ENCODE measurements at places on chromosomes 1 and 21.
A peak's percentile ranks its signal among the peaks of the same experiment; 100 is the strongest.

DNA sequence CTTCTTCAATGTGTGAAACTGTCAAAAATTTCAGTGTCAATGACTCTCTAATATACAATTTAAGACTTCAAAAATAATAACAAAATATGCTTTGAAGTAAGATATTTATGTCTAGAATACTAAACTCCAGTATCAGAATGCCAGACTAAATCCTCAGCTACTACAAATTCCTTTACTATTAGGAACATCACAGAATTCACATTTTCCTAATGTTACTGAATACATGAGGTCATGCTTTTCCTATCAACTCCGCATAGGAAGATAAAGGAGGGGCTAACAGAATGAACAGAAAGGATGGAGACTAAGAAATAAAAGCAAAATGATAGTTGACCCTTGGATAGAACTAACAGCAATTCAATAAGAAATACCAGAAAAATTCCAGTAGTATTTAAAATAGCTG is 292.7 kb downstream of the SDCCAG8 start:
- DNase-seq, result peak; percentile 14

DNA sequence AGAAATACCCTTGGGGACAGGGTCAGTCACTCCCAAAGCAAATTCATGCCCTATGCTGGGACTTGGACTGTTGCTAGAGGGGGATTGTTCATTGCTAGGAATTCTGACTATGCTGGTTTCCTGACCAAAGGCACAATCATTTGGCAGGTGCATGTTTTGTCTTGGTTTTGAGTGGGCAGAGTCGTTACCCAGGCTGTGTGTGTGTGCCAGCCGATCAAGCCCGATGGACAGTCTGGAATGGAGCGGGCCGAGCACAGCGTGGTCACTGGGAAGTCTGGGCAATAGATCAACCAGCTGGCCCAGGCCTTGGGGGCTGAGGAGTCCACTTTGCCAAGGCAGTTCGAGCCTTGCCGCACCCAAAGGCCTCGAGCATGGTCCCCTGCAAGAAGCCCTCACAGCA is 60.9 kb downstream of the HTR6 start:
- no peak for DNase-seq

GRCh38 chr1:181095763-181096184 is 7.3 kb downstream of the IER5 start:
- DNase-seq, result no peak

- DNase-seq, result no peak
These were observed 52.8 kb upstream of the RPL11 start for GRCh38 chr1:23638786-23639241.

DNA sequence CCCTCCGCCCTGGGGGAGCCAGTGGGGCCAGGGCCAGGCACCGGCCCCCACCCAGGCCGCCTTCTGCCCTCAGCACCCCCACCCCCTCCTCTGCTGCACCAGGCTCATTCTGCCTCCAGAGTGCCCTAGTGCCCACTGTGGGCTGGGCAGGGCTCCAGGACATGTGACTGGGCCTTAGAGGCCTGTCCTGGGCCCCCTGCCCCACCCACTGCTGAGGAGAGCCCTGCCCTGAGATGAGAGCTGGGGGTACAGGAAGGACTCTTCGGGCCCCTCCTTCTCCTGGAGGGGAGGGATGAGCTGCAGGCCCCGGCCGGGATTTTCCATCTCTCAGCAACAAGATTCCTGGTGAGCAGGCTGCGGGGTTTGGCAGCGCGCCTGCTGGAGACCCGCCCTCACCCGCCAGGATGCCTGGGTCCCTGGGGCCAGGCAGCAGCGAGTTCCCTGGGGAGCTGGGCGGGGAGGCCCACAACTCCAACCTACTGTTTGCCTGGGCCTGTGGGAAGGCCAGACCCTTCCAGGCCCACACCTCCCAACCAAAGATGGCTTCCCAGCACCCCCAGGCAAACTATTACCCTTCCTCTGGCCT is 14.0 kb downstream of the AHDC1 start:
- peak; percentile 65 for DNase-seq

GRCh38 chr1:156625436-156626078 is 6.3 kb downstream of the HAPLN2 start:
- no peak for DNase-seq

DNA sequence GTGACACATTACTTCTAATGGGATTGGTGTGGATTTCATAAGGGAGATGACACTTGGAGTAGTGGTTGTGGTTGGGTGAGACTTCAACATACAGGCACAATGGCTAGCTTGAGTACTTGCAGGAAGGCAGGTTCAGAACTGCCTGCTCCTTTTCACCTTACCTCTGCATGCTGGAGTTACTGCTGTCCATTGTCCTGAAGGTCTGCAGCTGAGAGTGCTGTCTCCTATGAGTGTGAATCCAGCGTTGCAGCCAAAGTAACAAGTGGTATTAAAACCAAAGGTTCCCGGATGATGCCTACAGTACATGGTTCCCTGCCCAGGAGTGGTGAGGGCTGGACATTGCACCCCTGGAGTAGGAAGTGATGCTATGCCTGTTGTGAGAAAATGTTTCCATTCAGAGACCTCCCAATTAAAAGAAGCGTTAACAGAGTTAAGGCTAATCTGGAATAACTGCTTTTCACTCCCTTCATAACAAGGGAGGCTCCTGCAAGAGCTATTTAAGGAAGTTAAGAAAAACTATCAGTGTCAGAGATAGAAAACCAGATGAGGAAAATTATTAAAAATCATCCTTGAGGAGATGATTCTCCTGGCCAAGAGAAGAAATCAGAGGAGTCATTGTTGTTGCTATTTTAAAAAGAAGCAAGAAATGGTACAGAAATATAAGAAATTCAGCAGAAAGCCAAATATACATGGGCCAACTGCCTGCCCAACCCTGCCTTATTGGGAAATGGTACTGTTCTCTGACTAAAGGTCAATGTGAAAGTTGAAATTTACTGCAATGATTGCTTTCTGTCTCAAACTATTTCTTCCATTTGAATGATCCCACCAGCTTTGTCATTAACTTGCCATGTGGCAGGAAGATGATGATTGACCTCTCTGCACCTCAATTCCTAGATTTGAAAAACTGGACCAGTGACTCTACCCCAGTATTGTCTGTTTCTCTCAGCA is 9.8 kb upstream of the F5 start:
- peak; percentile 15 for DNase-seq

- DNase-seq, result peak; percentile 12
These were observed 88.6 kb upstream of the PKN2 start for GRCh38 chr1:88595355-88596002.

- DNase-seq, result no peak
These were observed 142.9 kb downstream of the GLUL start for GRCh38 chr1:182248721-182249120.

DNA sequence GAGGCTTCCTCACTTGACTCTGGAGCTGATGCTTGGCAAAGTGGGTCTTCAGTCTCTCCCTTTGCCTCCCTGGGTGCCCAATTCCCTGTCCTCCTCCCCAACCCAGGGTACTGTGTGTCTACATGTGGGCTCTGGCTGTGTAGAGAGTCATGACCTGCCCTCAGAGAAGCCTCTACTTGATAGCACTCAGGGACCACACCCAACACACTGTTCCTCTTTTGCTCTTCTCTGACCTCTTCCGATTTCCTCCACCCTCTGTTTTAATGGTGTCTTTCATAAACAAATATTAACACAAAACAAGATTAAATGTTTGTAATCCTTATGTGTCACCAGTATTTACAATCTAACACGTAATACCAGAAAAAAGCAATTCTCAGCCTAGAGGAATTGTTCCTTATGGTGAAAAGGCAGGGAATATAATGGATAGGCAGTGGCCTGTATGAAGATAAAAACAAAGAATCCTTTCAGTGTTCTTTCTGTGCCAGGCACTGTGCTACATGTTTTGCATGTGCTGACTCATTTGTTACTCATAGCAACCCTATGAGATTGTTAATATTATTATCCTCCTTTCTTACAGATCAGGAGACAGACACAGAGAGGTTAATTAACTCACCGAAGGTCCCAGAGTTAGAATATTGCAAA is 58.2 kb downstream of the HSD3B1 start:
- DNase-seq, result no peak

DNA sequence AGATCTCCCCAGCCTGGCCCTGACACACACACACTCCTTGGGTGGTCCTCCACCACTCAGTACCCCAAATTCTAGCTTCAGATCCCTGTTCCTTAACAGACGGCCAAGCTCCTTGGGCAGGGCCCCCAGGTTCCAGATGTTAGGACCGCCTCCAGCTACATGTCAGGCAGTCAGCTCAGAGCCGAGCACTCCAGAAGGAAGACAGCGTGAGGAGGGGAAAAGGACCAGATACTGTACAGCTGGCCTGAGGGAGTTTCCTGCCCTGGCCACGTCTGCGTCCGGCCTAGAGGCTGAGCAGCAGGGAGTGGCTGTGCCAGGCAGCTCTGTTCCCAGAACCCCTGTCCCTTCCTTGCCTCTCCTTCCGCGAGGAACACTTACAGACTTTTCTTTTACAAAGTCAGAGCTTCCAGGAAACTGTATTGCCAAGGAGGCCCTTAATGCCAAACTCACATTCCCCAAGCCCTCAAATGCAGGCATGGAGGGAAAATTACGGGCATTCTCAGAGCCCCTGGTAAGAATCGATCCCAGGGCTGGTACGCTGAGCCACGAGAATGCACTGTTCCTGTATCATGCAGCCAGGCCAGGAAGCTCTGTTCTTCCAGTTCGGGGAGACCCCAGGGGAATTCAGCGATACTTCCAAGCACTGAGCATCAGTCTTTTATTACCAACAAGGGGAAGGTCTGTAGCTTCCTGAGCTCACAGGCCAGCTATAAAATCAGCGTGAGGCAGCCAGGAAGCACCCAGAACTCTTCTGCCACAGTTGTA is 45.2 kb upstream of the CNTN2 start:
- DNase-seq, result no peak

- no peak for DNase-seq
These were observed 58.4 kb downstream of the AGPAT3 start for GRCh38 chr21:43923391-43923790.

GRCh38 chr1:202807451-202807925 is 733 bp downstream of the KDM5B start:
- peak; percentile 43 for DNase-seq

DNA sequence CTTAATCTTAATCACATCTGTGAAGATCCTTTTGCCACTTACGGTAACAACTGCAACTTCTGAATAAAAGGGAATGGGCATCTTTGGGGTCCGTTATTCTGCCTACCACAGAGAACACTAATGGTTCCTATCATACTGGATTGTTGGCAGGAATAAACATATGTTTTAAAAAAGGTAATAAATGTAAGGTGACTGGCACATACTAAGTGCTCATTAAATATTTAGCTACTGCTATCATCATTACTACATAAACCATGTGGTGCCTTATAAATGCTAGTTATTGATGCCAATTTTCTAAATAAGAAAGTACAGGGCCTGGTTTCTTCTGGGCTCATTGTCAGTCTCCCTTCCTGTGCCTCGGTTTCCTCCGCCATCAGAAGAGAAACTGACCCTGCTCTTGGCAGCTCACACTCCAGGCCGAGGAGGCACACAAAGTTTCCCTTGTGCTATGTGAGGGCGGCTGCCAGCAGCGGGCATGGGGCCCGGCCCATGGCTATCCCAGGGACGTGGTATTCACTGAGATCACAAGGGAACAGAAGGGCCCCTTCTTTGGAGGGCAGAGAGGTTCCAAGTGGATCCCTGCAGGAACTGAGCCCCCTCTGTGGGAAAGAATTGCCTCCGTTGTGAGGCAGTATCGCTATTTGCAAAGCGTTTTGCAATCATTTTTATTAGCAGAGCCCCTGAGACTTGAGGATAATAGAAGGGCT is 26.2 kb downstream of the NAV1 start:
- no peak for DNase-seq

- peak; percentile 77 for DNase-seq
These were observed 215.7 kb downstream of the DSCAM start for GRCh38 chr21:40631211-40631610.

DNA sequence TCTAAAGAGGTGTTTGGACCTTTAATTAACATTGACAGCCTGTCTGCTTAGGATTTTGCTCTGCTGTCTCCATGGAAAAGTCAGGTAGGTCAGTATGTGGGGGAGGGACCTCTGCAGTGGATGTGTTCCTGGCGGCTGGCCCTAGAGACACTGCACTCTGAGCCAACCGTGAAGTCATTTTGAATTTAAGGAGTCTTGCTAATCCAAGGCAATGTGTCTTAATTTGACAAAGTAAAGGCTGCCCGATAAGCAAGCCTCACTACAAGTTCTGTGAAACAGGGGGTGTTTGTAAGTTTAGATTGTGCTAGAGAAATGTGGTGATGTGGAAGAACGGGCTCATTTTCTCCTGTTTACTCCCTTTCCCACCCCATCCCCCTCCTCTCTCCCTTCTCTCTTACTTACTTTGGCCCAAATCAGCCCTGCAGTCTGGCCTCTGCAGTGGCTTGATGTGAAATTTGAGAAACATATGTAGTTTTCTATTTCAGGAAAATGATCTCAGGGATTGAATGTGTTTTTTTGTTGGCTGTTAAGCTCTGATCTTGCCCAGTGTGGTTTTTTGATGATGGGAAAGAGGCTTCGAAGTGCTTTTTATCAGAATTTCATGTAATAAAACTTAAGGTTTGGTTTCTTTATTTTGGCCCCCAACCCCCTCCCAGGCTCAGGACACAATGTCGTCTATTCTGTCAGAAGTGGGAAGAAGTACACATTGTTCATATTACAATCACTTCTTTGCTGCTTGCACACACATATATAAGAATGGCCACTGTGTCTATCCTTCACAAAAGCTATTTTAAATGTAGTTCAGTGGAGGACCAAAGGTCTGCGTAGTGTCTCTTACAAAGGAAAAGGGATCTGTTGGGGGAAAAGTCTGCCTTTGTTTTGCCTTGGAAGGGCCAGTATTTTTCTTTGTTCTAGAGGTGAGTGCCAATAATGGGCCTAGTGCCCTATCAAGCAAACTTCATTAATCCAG is 96.6 kb downstream of the FGGY start:
- peak; percentile 90 for DNase-seq

DNA sequence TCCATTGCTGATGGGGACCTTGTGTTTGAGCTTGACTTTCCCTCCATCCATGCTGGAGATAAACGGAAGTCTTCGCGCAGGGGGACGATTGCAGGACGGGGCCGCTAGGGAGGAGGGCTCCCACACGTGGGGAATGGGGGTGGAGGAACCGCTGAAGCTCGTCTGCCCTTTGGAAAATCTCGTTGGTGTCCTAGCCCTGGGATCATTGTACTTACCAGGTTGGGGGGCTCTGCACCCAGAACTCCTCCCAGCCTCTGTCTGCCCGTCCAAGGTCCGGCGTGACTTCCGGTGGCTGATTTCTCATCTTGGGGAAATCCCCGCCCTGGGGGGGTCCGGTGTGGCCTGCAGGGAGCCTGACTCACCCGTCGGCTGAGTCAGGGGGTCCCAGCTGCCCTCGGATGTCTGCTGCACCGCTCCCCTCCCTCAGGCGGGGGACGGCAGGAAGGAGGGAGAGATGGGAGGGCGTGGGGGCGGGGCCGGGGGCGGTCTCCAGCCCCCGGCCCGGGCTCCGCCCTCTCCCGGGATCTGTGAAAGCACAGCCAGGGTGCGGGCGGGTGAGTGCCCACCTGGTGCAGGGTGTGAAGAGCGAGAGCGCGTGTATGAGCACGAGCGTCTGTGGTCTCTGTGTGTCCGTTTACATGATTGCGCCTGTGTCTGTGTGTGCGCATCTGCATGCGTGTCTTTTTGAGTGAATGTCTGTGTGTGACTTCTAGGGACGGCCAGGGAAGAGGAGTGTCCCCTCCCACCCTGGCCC is 35.8 kb downstream of the PIK3CD start:
- peak; percentile 91 for DNase-seq
